ENCODE measurements at places on chromosomes 11 and 22.
A peak's percentile ranks its signal among the peaks of the same experiment; 100 is the strongest.

GRCh38 chr22:48630433-48630754 lies 1197.3 kb downstream of the BRD1 start:
- DNase-seq, result no peak

DNA sequence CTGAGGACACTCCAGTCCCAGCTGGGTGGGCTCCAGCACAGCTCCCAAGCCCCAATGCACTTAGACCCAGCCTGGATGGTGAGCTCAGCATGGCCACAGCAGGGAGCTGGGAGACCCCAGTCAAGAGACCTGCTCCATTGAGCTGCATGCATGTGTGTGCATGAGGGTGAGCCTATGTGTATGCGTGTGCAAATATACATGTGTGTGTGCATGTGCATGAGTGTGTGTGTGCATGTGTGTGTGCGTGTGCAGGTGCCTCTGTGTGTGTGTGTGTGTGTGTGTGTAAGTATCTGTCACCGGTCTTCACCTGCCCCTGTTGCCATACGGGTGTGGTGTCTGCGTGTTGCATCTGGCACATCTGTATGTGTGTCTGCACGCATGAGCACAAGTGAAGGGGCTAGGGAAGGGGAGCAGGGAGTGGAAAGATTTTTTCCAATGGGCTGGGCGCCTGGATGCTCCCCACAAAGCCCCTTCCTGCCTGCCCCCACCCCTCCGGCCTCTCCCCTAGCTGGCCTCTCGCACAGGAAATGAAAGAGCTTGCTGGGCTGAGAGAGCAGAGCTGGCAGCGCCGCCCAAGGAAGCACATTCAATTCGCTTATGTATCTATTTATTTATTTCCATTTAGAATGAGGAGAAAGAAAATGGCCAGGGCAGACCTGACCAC lies 4.1 kb downstream of the TSPAN32 start:
- DNase-seq, result peak; percentile 24

- no peak for DNase-seq
Observed at GRCh38 chr22:20646415-20646814, 127.5 kb upstream of the SERPIND1 start.

DNA sequence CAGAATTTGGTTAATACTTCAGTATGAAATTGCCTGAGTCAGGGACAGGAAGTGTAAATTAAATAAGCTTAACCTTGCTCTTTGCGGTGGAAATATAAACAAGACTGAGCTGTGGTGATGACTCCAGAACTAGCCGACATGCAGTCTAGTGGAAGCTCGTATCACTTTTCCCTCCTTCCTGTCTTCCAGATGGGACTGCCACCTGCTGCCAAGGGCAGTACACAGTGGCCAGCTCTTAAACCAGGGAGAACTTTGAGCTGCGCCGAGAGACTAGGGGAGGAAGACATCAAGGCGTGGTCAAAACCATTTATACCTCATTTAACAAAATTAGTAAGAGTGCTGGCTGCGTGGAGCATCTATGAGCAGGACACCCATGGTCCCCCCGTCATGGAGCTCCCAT lies 31.3 kb upstream of the CTTN start:
- DNase-seq, result no peak

DNA sequence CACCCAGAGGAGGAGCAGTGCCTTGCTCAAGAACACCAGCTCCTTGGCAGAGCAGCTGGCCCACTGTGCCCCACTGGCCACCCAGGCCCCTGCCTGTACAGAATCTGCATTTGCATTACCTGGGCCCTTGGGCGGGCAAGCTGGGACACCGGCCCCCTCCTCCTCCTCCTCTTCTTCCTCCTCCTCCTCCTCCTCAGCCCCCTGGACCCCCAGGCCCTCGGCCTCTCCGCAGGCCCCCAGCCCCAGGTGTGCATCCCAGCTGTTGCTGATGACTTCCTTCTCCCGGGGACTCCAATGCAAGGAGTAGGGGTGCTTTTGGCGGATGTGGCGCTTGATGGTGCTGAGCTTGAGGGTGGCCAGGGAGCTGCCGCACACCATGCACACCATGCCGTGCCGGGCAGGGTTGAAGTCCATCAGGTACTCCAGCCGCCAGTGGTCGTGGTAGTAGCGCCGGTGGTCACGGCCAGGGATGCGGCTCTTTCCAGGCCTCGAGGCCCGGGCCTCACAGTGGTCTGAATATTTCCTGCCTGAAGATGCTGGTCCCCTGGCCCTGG lies 2.8 kb downstream of the ZFTA start:
- no peak for DNase-seq

DNA sequence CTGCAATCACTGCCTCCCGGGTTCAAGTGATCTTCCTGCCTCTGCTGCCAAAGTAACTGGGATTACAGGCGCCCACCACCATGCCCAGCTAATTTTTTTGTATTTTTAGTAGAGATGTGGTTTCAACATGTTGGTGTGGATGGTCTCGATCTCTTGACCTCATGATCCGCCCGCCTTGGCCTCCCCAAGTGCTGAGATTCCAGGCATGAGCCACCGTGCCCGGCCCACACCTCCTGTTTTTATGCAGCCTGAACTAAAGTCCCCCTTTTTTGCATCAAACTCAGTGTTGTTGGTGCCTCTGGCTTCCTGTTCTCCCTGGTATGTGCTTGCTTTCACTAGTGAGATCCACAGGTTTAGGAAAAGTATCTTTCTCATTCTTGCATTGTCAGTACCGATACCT lies 4.2 kb downstream of the TBC1D22A start:
- no peak for DNase-seq

DNA sequence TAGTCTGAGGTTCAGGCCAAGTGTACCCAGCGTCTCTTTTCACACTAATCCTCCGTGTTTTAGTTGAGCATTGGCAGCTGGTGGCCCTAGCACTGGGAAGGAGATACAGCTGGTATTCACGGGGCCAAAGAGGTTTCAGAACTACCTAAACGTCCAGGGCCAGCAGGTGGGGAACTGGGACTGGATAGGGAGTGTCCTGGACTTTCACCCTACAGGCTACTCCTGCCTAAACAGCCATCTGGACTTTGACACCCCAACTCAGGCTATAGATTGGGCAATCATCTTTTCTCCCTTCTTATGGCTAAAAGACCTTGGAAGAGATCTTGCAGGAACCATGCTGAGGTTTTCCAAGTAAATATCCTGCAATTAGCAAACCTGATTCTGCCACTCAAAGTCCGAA lies 2.8 kb downstream of the SPON1 start:
- DNase-seq, result no peak

DNA sequence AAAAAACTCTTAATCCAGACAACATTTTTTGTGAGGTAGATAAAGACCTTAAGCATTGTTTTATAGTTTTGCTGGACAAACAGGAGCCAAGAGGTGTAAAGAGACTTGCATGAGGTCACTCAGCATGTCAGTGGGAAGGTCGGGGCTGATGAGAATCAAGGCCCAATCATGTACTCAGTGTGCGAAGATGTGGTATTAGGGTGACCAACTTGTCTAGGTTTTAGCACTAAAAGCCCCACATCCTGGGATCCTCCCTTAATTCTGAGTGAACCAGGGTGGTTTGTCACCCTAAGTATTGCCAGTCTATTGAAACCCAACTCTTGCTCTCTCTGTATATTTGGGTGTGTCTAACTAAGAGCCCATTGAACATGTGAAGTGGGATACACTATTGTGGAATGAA lies 19.5 kb upstream of the SORL1-AS1 start:
- DNase-seq, result no peak
